ENCODE measurements at places on chromosomes 4 and X. TPM values are rescaled to one million over a fixed set of nuclear protein-coding genes. Genes with fewer than 3 reads are reported as not detected.

ARHGAP36 gene
- total RNA-seq: 2.5 TPM

TMSB15C gene
- total RNA-seq: 4.3 TPM

TMSB15A gene
- not detected for total RNA-seq

CFI gene
- 8.9 TPM for total RNA-seq

PLAC8 gene
- 4.6 TPM for total RNA-seq

MAP7D3 gene
- total RNA-seq: 3.1 TPM

MAGEE1 gene
- total RNA-seq: 90.0 TPM

CABS1 gene
- not detected for total RNA-seq

SMIM10 gene
- total RNA-seq: 4.5 TPM

RTL3 gene
- total RNA-seq: 0.22 TPM

ART3 gene
- total RNA-seq: 10.8 TPM

AR gene
- total RNA-seq: 1.9 TPM

FAM236B gene
- total RNA-seq: not detected

YY2 gene
- total RNA-seq: 0.87 TPM

SLC2A9 gene
- total RNA-seq: 3.2 TPM

IRS4 gene
- total RNA-seq: 0.85 TPM

PPA2 gene
- total RNA-seq: 85.1 TPM

PDLIM3 gene
- total RNA-seq: 17.4 TPM

TNMD gene
- not detected for total RNA-seq

FGF13 gene
- total RNA-seq: 53.3 TPM

Data from dorsolateral prefrontal cortex (tissue), 122 donors.